ENCODE measurements at places on chromosomes 6 and 20.
A peak's percentile ranks its signal among the peaks of the same experiment; 100 is the strongest.

DNA sequence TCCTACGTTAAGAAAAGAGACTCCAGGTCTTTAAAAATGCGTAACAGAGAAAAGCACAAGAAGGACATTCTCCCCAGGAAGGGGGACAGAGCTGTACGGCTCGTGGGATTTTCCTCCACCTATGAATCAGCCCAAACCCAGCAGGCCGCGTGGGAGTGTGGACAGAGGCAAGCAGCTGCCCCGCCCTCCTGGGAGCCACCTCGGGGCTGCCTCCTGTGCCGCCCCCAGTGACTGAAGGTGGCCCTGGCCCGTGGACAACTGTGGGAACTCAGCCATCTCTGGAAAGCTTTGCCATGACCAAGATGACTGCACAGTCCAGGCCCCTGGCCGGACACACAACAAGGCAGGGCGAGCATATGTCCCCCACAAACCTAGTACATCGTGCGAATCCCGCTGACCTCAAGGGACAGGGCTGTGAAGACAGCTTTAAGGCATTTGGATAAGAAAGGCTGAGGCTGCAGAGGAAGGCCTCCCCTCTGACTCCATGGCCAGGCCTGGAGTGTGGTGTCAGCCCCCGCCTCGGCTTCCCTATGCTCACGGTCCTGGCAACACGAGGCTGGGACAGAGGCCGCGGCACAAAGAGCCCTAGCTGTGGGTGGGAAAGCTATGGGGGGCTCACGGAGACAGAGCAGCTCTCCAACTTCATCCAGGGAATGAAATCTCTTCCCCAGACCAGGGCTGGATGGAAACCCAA lies 26.9 kb downstream of the PXDC1 start:
- DNase-seq: no peak

- no peak for DNase-seq
Measured at GRCh38 chr6:147057188-147057587, 147.0 kb upstream of the STXBP5 start.

GRCh38 chr6:163416557-163417253 lies 2.2 kb downstream of the QKI start:
- peak; percentile 88 for DNase-seq

GRCh38 chr20:4989570-4989969 lies 11.7 kb downstream of the SLC23A2 start:
- no peak for DNase-seq

GRCh38 chr6:5501837-5502236 lies 240.5 kb downstream of the FARS2 start:
- no peak for DNase-seq

DNA sequence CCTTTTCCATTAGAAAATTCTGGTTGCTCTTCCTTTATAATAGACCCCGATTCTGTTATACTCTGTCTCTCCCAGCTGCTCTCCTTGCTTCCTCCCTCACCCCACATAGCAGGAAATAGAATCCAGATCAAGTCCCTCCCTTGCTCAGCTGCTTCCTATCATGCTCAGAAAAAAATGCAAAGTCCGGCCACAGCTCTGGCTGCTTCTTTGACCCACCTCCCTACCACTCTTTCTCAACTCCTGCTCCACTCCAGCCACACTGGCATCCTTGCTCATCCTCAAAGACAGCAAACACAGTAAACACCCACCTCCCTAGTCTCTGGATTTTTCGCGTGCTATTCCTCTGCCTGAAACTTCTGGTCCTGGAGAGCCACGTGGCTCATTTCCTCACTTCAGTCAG lies 9.1 kb upstream of the SLC22A16 start:
- DNase-seq: no peak
